Activated T-helper 2 cell treated with anti-CD3 and anti-CD28 coated beads, Interferon-gamma antibody, Interleukin-2, Interleukin-4, amounts not matched to agents 10 μg/mL and 5 μg/mL and 100 μg/mL, durations not matched to agents 14 hours and 24 hours and 36 hours (primary cell): ENCODE measurements at places on chromosomes 6 and 20. TPM values are rescaled to one million over a fixed set of nuclear protein-coding genes. Genes with fewer than 3 reads are reported as not detected.

GRCh38 chr6:7647504-7647903 is 57.5 kb downstream of the SNRNP48 start:
- DNase-seq = no peak

GRCh38 chr6:3965071-3965718 is 113.7 kb downstream of the FAM217A start:
- no peak for DNase-seq

The C6orf89 gene
- 28.4 and 29.9 TPM in 2 replicates for total RNA-seq

DNA sequence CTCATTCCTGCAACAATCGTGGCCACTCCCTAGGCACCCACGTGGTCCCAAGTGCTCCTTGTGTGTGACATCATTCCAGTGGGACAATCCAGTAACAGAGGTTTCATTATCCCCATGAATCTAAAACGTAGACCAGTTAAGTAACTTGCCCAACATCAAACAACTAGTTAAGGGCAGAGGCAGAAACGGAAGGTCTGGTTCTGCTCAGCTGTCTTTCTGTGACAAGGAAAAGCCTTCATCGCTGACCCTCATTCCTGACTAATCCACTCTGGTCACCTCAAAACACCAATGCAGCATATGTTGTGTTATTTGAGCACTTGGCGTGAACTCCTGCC is 261.4 kb upstream of the JARID2 start:
- no peak for DNase-seq

The MLIP gene
- not detected in 2 replicates for total RNA-seq
